ENCODE measurements at places on chromosomes 12 and 14. TPM values are rescaled to one million over a fixed set of nuclear protein-coding genes. Genes with fewer than 3 reads are reported as not detected.

The INSM2 gene
- total RNA-seq, result not detected

The PSMA3 gene
- total RNA-seq, result 155 TPM

The FKBP11 gene
- total RNA-seq, result 3.2 TPM

The NPC2 gene
- 88.3 TPM for total RNA-seq

The CMA1 gene
- not detected for total RNA-seq

The SIX4 gene
- total RNA-seq, result 0.69 TPM

The CIROP gene
- not detected for total RNA-seq

The ADAMTS20 gene
- not detected for total RNA-seq

The KLRG1 gene
- 4.1 TPM for total RNA-seq

The LIN7A gene
- 12.1 TPM for total RNA-seq

The ANP32D gene
- not detected for total RNA-seq

The LAG3 gene
- 1.5 TPM for total RNA-seq

The KRT75 gene
- not detected for total RNA-seq

Measured in heart left ventricle (tissue), 16 donors.